Fibroblast of upper back skin (primary cell): ENCODE measurements at places on chromosomes 3 and 15.

DNA sequence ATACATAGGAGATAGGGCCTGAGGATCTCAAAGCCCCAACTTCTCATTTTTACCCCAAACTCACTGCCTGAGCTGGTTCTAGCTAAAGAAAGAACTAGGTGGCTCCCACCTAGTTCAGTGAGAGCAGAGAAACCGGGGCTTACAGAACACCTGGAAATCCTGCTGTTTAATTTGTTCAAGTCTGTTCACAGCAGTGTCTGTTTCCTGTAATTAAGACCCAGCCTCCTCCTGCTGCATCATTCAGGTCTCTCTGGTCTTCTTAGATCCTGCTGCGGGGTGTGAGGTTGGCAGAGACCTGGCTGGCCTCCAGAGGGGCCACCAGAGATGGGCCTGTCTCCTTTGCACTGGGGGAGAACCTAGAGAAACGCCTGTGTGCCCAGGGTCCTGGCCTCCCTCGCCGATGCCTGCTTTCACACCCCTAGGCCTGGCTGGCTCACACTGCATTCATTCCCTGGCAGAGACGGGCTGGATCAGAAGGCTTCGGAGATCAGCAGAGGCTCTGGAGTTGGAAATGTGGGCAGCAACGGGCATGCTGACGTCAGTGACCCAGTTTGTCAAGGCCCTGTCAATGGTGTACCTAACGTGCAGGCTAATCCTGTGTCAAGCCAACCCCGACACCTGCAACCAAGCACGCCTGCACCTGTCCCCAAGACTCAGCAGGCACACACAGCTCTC lies 4.9 kb upstream of the CHRNA3 start:
- no peak for DNase-seq

GRCh38 chr3:64225695-64226499 lies 631 bp upstream of the PRICKLE2 start:
- DNase-seq: no peak

- DNase-seq: peak; percentile 79
Observed at GRCh38 chr3:123632161-123632655, 47.4 kb upstream of the HACD2 start.

DNA sequence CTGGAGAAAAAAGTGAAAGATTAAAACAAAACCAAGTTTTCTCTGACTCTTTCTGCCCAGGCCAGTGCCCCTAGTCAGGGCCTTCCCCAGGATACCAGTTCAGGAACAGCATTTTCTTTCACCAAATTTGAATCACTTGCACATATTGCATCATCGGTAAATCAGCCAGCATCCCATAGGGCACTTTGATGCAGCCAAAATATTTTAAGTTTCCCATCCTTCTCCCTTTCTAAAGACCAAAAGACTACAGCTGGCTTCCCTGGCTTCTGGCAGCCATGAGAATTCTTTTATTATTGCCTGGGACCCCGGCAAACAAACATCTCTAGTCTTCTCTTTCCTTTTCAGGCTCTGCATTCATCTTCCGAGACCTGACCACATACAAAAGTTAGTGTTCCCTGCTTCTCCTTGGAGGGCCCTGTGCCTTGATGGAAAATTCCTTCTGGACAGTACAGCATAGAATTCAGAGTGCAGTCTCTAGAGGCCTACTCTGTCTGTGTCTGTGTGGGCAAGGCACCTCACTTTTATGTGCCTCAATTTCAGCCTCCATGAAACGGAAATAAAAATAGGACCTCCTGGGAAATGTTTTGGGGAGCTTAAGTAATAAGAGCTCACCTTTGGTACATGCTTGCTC lies 348.0 kb downstream of the VPS13C start:
- no peak for DNase-seq

DNA sequence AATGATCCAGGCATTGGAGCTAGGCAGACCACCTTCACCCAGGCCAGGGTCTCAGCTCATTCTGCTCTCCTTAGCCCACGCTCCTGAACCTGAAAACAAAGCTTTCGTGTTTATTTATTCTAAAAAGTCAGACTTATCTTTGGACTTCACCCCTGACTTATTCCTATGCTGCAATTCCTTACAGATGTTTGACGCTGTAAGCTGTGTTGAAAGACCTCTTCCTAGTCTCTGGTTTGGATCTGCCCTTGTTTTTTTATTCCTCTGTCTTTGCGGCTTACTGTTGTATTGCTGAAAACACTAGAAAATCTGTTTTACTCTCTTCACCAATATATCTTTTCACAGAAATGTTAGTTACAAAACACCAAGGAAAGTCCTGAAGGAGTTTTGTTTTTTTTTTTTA lies 40.5 kb upstream of the LDHAL6B start:
- no peak for DNase-seq

DNA sequence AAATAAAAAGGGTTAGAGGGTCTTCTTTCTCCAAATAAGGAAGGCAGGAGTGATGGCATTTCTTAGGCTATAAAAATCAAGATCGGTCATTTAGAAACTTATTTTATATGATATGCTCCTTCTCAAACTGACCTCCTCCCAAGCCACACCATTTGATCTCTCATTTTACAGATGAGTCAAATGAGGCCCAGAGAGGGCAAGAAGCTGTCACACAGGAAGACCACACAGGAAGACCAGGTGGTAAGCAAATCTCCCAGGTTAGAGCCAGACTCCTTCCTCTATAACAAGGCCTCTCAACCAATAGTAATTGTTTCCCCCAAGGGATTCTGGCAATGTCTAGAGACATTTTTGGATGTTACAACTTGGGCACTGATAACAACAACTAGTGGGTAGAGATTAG lies 13.8 kb downstream of the TLE3 start:
- no peak for DNase-seq

DNA sequence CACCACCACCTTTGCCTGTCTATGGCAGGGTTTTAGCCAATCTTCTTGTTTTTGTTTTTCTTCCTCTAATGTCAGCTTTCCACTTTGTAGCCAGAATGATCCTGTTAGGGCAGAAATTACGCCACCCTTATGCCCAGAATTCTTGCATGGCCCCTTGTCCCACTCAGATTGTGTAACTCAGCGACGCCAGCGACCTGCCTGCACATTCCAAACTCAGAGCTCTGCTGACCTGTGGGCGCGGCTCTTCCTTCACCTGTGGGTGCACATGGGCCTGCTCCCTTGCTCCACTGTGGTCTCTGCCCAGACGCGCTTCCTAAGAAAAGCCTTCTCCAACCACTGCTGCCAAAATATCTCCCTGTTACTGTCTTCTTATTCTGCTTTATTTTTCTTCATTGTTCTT lies 45.0 kb downstream of the MED12L start:
- DNase-seq: no peak

- peak; percentile 29 for DNase-seq
Observed at GRCh38 chr15:43095708-43096347, 10.0 kb downstream of the UBR1 start.

GRCh38 chr3:152516216-152516615 lies 247.5 kb downstream of the MBNL1 start:
- DNase-seq: no peak

GRCh38 chr15:47678040-47678439 lies 39.3 kb upstream of the SEMA6D start:
- DNase-seq: no peak

GRCh38 chr3:30702828-30703397 lies 96.5 kb downstream of the TGFBR2 start:
- DNase-seq: no peak

DNA sequence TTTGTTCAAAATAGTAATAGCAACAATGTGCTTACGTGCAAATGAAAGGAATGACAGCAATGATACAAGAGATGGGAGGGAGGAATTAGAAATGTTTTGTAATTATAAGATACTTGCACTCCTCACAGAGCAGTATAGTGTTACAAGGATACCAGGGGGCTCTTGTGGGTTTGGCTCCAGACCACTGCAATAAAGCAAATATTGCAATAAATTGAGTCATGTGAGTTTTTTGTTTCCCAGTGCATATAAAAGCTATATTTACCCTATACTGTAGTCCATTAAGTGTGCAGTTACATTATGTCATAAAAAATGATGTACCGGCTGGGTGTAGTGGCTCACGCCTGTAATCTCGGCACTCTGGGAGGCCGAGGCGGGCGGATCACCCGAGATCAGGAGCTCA lies 864.3 kb downstream of the NSUN3 start:
- no peak for DNase-seq

- peak; percentile 36 for DNase-seq
Observed at GRCh38 chr15:66004618-66005262, 135.4 kb downstream of the RAB11A start.

DNA sequence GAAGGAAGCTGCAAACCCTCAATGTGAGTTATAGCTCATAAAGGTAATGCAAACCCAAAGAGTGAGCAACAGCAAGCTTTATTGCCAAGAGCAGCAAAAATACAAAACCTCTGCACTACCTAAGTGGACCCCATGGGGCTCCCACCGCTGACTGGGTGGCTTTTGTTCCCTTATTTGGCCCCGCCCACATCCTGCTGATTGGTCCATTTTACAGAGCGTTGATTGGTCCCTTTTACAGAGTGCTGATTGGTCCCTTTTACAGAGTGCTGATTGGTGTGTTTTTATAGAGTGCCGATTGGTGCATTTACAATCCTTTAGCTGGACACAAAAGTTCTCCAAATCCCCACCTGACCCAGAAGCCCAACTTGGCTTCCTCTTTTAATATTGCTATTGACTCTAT lies 154.5 kb upstream of the NSMCE3 start:
- no peak for DNase-seq

DNA sequence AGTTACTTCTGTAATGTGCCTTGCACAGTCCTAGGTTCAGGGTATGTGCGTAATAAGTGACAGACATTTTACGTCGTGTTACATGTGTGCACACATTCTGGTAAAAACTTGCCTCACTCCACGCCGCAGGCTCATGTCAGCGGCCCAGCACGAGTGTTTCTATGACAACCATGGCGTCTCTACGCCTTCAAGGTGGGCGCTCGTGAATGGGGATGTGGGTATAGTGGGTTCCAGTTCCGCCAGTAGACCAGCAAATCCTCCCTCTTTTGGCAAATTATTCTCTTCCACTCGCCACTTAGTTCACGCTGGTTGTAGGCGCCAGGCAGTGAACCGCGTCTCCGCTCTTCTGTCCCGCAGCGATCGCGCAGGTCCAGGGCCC lies 40.3 kb downstream of the CHST14 start:
- no peak for DNase-seq

DNA sequence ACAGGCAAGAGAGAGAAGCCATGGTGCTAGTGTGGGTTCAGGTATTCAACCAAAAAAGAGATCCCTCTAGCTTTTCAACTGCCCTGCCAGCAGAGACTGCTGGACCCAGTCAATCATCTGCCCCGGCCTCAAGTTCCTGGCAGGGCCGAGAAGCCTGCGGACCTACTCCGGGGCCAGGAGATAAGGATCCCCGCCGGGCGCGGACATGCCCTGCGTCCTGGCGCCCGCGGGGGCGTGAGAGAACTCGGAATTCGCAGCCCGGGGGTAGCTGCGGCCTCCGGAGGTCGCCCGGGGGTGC lies 821 bp upstream of the MAGI1 start:
- no peak for DNase-seq

DNA sequence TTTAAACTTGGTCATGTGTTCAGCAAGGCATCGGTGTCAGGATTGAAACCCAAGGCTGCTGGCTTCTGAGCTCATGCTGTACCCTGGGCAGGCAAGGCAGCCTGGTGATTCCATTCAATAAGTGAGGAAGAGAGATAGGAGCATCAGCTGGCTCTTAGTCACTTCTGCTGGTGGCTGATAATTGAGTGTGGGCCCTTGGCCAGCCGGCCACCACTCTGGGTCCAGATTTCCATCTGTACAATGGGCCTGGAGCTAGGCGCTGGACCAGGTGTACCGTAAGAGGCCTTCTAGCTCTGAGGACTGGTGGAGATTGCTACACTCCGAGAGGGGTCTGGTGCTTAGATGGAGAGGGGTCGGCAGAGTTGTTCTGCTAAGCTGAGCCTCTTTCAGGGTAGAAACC lies 4.3 kb downstream of the CD276 start:
- DNase-seq: no peak

DNA sequence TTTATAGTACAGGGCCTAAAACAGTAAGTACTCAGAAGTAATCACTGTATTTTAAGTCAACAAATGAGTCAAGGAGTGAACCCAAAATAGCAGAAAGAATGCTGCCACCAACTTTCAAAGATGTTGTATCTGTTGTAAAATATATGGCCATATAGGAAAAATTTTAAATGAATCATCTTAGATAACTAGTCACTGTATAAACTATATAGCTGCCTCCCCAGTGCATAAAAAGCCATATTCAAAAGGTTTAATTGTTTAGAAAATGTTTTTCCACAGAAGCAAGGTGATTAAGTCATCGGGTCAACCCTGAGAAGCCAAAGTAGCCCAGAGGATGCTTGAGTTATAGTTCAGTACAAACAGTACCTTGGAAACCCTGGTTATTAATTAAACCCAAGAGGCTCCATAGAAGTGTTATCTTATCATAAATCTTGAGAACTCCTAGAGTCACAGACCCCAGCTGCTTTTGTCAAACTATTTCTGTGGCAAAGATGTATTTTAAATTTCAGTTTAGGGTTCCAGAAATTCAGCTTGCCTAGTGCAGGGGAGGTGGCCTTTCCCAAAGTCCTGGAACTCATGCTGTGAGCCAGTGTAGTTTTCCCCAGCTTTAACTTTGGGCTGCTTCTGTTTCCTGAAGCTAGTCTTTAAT lies 39.2 kb downstream of the MBNL1 start:
- DNase-seq: peak; percentile 28

DNA sequence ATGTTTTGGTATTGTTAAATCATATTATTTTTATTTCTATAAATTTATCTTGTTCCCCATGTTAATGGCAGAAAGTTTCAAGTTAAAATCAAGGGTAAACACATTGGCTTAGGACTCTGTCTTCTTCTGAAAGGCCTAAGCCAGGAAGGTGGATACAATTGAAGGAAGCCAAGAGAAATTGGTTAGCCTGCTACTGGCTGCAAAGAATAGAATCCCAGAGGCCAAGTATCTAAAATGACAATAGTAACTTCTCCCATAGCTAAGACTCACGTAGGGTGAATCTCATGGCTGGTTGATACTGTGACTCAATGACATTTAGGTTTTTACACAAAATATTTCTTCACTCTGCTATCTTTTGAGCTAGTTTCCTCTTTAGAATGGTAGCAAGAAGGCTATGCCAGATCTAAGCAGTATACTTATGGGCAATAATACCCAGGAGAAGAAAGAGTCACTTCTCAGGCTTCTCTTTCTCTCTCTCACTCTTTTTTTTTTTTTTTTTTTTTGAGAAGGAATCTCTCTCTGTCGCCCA lies 621.5 kb upstream of the TBL1XR1 start:
- DNase-seq: no peak

GRCh38 chr3:196423044-196423781 lies 9.0 kb downstream of the UBXN7 start:
- DNase-seq: no peak

GRCh38 chr15:36024031-36024688 lies 478.2 kb upstream of the DPH6 start:
- DNase-seq: peak; percentile 38

GRCh38 chr3:11047500-11047899 lies 55.0 kb downstream of the SLC6A1 start:
- no peak for DNase-seq

DNA sequence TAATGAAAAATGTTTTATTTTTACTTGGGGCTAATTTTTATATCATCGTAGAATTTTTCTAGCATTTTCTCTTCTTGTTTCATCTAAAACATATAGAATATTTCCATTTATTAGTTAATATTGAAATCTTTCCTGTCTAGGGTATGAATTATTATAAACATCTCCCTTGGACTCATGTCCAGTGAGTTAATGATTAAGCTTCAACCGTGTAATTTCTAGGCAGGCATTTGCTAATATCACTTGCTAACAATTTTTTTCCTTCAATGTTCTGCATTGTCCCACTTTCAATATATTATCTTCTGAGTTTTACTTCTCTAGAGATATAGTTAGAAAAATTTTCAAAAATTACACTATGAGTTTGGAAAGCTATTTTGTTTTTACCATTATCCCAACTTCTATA lies 1371.6 kb upstream of the EPHA6 start:
- no peak for DNase-seq

GRCh38 chr3:101779822-101780381 lies 891 bp downstream of the NXPE3 start:
- no peak for DNase-seq

GRCh38 chr3:101159478-101159877 lies 160.9 kb downstream of the IMPG2 start:
- no peak for DNase-seq
